GM20000 (cell line): ENCODE measurements at places on chromosomes 7 and 10.
A peak's percentile ranks its signal among the peaks of the same experiment; 100 is the strongest.

DNA sequence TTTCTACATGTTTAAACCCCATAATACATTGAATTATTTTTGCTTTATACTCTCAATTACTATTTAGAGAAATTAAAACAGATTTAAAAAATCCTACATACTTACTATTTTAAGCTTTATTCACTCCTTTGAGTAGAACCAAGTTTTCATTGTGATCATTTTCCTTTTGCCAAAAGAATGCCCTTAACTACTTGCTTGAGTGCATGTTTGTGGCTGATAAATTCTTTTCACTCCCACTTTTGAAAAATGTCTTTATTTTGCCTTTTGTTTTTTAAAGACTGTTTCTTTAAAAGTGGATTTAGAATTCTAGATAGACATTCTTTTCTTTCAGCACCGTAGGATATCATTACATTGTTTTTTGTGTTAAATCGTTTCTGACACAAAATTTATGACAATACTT, 22.3 kb upstream of the AGR3 start:
- DNase-seq = no peak

DNA sequence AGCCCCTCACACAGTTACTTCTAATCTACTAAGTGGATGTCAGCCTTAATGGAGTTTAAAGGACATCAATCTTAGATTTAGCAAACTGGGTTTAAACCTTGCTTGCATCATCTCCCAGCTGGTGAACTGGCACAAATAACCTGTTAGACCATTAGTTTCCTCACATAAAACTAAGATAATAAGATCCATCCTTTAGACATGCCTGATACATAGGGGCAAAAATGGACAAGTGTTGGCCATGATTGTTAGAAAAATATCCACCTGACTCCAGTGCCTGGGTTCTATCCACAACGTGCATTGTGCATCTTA, 439.1 kb downstream of the TNS3 start:
- no peak for DNase-seq

- no peak for DNase-seq
Measured at GRCh38 chr7:101223528-101223927, 5.6 kb downstream of the ZNHIT1 start.

DNA sequence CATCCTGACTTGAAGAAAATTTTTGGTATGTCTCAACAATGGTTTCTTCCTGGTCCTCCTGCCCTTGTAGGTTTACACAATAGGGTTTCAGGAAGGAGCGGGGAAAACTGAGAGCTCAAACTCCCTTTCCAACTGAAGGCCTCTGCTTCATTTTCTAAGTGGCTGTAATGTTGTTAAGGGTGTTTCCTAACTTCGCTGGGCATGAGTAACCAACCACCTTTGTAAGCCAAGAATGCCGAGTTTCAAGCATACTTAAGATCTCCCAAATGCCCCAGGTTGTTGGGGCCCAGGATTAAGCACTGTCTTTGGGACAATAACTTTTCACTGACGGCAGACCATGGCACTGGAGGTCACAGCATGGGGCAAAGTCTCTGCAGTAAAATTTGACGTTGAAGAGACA, 33.6 kb upstream of the DRGX start:
- no peak for DNase-seq

DNA sequence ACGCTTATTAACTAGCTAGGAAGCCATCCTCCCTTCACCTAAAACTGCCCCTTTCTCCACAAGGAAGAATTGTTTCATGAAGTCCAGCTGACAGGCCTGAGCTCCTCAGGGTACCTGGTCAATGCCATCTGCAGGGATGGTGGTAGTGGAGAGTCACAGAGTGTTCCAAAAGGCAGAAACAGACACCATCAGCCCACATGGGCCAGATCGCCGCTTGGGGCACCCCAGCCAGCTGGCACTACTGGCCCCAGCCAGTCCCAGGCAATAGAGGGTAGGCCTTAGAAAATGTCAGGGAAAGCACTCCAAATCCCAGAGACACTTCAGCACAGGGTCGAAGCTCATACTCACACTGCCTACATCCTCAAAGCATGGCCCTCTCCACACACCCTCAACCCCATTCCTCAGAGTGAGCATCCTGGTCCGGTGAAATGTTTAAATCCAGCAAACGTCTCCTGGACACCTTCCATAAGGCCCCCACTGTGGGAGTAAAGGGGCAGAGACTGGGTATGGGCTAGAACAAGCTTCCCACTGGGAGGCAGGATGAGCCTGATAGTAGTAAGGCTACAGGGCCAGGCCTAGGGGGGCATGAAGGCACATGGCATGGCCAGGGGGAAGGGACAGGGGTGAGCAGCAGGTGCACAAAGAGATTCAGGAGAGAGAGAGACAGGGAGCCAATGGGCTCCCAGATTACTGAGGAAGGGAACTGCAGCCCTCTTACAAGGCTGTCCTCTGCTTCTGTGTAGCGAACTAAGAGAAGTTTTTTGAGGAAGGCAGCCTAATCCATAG, 1.9 kb downstream of the LRRC20 start:
- no peak for DNase-seq

DNA sequence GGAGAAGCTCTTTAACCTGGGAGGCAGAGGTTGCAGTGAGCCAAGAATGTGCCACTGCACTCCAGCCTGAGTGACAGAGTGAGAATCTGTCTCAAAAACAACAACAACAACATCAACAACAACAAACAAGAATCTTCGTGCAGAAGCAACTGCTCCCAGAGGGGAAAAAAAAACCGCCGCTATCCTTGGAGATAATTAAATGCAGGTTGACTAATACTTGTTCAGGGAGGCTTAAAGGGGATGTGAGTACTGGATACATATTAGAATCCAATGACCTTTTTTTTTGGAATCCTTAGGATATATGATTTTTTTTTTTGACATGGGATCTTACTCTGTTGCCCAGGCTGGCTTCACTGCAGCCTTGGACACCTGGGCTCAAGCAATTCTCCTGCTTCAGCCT, 89.6 kb upstream of the FAM171A1 start:
- DNase-seq = no peak

- no peak for DNase-seq
Measured at GRCh38 chr10:49418328-49418727, 22.4 kb upstream of the DRGX start.

GRCh38 chr7:84735011-84735410, 451.8 kb downstream of the SEMA3D start:
- no peak for DNase-seq

GRCh38 chr7:22001345-22002004, 55.8 kb upstream of the CDCA7L start:
- DNase-seq = peak; percentile 71
